ENCODE measurements at places on chromosomes 1 and 21.

DNA sequence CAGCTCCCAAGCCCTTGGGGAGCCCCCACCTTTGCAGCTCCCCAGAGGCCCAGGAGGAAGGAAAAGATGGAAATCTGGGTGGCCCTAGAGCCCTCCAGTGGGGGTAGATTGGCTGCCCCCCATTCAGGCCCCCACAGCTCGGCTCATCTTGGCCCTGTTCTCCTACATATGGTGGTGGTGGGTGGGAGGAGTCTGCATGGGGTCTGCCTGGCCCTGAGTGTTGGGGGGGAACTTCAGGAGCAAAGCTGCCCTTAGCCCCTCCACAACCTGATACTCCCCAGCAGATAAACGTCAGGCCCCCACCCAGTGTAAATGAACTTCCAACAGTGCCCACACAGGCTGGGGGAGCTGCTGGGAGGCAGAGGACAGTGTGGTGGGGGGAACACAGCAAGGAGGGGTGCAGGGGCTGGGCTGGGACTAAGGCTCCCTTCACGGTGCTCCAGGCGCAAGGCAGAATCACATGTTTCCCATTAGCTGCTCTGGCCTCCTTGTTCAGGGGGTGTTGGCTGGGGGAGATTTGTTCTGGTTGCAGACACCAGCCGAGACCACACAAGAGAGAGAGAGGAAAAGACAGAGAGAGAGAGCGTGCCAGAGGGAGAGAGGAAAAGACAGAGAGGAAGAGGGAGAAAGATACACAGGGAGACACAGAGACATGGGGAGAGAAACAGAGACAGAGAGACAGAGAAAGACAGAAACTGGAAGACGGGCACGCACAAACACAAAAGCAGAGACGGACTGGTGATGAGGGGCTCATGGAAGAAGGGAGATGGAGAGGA is 42.6 kb downstream of the AHDC1 start:
- DNase-seq = no peak

- DNase-seq = no peak
These were observed 1053.4 kb upstream of the ADGRL4 start for GRCh38 chr1:80059940-80060339.

- DNase-seq = no peak
These were observed 76.8 kb upstream of the DNAJC6 start for GRCh38 chr1:65232461-65232990.

DNA sequence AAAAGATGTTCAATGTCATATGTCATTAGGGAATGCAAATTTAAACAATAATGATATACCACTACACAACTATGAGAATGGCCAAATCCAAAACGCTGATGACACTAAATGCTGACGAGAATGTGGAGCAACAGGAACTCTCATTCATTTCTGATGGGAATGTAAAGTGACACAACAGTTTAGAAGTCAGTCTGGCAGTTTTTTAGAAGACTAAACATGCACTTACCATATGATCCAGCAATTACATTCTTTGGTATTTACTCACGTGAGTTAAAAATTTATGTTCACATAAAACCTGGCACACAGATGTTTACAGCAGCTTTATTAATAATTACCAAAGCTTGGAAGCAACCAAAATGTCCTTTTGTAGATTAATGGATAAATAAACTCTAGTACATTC is 110.4 kb upstream of the C1orf21 start:
- no peak for DNase-seq

DNA sequence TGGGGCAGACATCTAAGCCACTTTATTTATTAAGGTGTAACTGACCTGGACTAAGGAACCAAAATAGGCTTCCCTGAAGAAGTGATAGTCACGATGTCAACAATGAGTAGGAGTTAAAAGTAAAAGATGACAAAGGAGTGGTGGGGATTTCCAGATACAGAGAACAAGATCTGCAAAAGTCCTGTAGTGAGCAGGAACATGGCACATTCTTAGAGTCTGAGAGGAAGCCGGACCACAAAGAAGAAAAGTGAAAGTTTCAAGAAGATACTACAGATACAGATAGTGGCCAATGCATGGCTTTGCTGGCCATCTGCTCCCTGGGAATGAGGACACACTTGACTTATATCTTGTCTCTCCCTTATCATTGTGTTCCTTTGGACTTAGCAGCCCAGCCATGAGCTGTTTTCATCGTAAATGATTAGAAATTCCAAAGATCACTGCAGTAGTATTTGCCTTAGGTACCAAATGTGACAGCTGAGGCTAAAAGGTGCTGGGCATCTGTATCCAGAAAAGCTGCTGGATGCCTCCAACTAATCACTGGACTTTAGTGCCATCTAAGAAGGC is 302.4 kb upstream of the NR5A2 start:
- DNase-seq = peak; percentile 34

DNA sequence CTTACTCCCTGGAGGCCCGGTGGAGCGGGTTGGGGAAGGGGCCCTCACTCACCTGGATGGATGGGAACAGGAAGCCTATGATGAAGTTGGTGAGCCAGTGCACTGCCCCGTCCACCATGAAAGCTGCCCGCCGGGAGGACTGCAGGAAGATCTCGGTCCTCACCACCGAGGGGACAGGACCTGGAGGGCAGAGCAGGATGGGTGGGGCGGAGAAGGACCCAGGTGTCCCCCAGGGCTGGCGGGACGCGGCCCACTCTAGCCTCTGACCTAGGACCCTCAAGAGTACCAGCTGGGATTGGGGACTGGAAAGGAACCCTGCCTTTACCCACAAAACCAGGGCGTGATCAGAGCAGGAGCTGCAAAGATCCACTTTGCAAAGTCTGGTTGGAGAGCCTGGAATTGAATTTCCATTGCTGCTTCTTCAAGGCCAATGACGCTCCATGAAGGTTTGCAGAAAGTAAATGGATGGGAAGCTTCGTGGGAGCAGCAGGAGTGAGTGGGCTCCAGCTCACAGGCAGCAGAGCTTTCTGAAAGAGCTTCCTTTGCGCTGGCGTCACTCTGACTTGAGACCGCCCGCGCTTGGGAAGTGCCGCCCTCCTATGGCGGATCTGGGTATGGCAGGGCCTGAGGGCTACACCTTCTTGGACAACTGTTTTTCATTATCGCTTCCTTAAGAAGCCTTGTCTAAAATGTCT is 21.4 kb downstream of the SLC2A7 start:
- peak; percentile 91 for DNase-seq

DNA sequence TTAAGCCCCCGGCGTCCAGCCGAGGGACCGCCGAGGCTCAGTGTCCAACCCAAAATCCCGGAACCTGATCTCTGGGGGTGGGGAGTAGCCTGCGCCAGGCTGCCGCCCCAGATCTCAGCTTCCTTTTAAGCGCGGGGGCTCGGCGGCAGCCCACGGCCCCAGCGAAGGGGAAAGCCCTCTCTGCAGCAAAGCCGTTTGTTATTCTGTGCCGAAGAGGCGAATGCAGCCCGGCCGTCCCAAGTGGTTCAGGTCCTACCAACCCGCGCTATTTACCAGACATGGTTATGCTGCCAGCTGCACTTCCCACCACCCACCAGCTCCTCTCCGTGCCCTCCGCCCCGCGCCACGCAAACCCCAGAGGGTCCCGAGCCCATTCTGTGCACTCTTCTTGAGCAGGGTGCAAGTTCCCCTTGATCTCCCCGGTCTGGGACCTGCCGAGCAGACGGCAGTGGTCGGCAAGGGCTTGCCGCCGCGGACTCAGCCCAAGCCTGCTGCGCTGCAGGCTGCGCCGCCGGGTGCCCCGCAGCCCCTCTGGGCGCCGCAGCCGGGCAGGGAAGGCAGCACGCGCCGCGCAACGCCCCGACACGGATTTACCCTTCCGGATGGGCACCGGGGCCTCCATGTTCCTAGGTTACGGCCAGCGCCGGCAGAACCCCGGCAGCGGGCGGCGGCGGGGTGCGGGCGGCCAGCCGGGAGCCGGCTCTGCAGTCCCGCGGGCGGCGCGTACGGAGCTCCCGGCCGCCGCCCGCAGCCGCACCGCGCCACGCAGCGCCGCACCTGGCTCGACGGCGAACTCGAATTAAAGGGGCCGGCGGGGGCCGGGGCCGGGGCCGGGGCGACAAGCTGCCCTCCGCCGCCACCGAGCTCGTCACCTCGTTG is 738 bp upstream of the KCNA2 start:
- DNase-seq = no peak

DNA sequence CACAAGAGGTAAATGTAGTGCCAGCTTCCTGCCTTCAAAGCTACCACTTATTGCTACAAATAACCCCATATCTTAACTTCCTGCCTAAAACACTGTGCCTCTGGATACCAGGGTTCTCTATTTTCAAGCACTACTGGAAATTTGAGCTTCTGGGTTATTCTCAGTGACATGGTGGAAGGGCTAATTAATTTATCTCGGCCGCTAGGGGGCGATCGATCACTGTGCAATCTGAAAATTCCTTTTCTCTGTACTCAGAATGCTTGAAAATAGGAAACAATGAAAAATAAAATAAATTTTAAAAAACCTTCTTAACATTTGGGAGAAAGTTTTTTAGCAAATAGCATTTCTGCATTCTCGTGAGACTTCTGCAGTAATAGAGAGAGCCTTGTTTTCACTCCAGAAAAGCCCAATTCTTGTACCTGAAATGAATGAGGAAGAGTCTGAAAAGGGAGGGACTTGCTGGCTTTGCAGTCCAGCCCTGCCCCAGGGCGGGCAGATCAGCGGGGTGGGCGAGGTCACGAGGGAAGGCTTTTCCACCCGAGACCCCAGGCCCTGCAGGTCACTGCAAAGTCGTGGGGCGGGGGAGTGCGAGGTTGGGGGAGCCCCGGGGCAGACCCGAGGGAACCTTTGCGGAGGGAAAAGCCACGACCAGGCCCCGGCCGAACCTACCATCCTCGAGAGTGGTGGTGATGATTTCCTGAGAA is 276.7 kb downstream of the PCP4 start:
- peak; percentile 27 for DNase-seq

DNA sequence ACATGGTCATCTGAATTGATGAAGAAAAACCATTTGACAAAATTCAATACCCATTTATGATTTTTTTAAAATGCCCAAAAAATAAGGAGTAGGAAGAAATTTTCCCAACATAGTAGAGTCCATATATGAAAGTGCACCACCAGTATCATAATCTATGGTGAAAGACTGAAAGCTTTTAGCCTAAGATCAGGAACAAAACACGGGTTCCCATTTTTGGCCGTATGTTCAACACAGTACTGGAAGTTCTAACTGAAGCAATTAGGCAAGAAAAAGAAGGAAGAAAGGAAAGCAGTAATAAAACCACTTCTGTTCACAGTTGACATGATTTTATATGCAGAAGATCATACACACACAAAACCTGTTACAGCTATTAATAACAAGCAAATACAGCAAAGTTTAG is 227.8 kb upstream of the RAB4A start:
- DNase-seq = no peak

GRCh38 chr1:112674986-112675727 is 698 bp downstream of the MOV10 start:
- DNase-seq = peak; percentile 64

- no peak for DNase-seq
These were observed 3.8 kb downstream of the NMNAT2 start for GRCh38 chr1:183414365-183414764.

DNA sequence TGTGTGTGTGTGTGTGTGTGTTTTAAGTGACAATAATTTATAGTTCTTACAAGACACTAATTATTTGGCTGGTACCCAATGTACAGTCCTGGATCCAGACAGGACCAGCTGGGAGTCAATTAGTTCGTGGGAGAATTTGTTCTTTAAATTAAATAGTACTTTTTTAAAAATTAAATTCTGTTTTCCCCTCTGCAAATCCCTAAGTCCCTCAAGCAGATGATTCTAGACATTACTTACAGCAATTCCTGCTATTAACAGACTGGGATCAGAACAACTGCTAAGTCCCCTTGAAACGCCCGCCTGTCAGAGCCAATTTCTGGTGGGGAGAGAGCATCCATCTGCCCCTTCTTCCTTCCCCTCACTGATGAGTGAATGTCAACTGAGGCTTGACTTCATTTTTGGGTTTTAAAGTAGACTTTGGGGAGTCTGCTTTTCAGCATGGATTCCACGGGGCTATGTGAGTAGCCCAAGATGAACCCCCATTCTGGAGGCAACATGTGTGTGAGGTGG is 83.9 kb downstream of the SMYD2 start:
- DNase-seq = no peak

GRCh38 chr1:20705203-20705755 is 12.5 kb downstream of the KIF17 start:
- no peak for DNase-seq

DNA sequence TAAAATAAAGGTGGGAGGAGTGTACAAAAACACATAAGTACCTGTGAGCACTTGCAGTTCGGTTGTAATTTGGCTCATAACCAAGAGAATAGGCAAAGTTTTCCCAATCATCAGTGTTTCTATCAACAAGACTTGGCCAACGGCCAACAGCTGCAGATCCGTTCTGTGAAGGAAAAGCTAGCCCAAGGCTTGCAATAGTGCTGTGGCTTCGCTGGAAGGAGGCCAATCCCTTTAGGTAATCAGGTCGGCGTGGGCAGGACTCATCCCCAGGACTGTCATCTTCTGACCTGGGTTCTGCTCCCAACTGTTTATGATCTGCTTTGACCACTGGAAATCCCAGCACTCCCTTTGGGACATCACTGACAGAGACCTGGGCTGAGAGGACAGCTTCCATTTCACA is 107.8 kb downstream of the LYST start:
- DNase-seq = no peak

DNA sequence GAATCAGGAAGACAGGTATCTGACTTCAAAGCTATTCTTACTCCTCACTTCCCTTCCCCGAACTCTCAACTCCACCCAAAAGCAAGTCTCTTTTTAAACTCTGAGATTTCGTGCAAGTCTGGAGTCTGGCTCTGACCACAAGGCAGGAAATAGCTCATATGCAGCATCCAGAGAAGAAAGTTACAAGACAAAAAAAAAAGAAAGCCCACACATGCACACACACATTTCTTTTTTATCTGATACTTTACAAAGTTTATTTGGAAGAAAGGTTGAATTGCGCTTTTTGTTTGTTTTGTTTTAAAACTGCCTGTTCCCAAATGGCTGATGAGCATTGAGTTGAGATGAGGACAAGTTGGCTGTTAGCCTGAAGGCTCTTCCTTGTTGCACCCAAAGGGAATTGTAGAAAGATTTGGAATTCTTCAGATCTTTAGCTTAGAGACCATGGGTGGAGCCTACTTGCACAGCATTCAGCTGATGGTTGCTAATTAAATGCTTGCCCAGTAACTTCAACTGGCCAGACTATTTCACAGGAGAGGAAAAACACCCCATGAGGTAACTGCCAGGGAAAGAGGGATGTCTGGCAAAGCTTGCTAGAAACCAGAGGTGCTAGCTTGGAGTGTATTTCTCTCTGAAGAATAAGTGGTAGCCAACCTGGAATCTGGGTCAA is 490.3 kb downstream of the TTLL7 start:
- DNase-seq = peak; percentile 34

- no peak for DNase-seq
These were observed 74.2 kb downstream of the LRIG2 start for GRCh38 chr1:113147073-113147625.

- DNase-seq = no peak
These were observed 2.2 kb downstream of the LYST start for GRCh38 chr1:235864469-235864868.

- no peak for DNase-seq
These were observed 29.4 kb upstream of the KCNQ4 start for GRCh38 chr1:40754201-40754600.

- DNase-seq = no peak
These were observed 9.1 kb downstream of the GALNT2 start for GRCh38 chr1:230076121-230076520.
